ENCODE measurements at places on chromosomes 11 and 22.

- DNase-seq: no peak
Observed at GRCh38 chr11:117823294-117823945, 1.1 kb downstream of the FXYD2 start.

- DNase-seq: no peak
Observed at GRCh38 chr11:76824980-76825725, 35.6 kb upstream of the ACER3 start.

DNA sequence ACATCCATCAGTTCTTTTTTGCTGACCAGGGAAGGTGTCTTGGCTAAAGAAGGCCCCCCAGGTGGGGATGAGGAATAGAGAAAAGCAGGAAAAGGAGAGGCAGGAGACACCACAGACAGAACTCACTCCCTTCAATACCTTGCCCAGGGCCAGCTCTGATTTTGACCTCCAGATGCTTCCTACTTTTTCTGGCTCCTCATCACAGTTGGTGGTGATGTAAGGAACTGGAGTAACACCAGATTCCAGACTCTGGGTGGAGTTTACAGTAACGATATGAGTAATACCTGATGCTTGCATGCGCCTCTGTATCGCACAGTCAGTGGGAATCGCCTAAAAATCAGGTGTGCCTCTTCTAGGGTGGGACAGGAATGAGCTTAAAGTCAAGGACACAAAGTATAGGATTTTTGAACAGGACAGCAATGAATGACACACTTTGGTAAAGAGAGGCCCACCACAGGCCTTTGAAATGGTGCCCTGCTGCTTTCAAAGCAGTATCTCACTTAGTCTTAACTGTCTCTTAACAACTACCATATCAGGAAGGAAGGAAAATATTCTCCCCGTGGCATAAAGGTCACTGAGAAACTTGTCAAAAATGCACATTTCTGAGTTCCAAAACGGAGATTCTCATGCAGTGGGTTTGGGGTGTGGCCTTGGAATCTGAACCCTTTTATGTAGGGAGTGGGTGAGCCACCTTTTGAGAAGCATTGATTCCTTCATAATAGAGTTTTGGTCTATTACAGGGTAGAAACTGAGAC, 140.8 kb downstream of the SNX19 start:
- no peak for DNase-seq

GRCh38 chr22:38504731-38505540, 1.2 kb downstream of the DDX17 start:
- peak; percentile 63 for DNase-seq

DNA sequence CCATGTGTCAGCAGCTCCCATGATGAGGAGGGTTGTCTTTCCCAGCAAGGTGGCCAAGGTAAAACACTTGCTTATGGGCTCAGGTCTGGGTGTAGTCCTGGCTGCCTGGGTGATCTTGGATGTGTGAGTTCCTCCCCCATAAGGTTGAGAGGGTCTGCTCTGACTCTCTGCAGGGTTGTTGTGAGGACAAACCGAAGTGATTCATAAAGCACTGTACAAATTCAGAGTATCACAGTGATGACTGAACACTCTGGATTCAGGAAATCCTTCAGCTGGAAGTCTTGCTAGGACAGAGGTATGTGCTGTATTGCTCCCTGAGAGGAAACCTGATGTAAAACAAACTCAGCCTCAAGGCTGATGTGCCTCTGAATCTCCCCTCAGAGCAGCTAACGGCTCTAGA, 220.9 kb upstream of the PITPNB start:
- no peak for DNase-seq

All from stimulated activated CD4-positive, alpha-beta T cell treated with anti-CD3 and anti-CD28 coated beads, Interleukin-15, amount 100 ng/mL, for 48 hours (primary cell).